Foreskin fibroblast (primary cell): ENCODE measurements at places on chromosomes 13 and 19.

- peak; percentile 73 for DNase-seq
Observed at GRCh38 chr13:44575741-44576350, at the start of gene TSC22D1. TSS of gene TSC22D1 (minus strand) at chr13:44576330. CDS start at chr13:44576074, 256 bp downstream.

- no peak for DNase-seq
Observed at GRCh38 chr19:7900931-7901330, 2.7 kb upstream of the MAP2K7 start.

GRCh38 chr19:5339198-5339949, 1.2 kb downstream of the PTPRS start:
- DNase-seq, result no peak

DNA sequence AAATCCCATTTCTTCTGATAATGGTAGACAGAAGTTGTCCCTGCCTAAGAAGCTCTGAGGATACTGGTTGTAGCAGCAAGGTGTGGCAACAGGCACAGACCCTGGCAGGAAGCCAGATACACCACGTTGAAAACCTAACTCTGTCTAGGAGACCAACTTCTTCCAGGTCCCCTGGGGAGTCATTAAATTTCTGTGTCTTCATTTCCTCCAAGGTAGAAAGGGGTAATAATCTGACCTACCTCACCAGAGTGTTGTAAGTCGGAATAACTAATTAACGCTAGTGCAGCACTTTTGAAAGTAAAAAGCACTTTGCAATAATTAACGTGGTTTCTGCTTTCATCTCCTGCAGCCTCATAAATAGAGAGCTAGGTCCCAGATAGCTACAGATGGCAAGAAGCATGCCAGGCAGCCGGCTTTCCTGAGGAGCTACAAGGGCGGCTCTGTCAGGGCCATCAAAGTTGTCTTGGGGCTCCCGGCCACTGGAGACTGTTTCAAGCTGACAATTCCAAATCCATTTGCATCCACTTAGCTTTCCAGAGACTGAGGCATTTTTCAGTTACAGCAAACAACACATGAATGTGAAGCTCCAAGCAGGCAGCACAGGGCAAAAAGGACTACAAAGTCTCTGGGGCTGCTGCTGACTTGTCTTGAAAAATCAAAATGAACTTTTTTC, 176.2 kb downstream of the FOXO1 start:
- DNase-seq, result no peak

DNA sequence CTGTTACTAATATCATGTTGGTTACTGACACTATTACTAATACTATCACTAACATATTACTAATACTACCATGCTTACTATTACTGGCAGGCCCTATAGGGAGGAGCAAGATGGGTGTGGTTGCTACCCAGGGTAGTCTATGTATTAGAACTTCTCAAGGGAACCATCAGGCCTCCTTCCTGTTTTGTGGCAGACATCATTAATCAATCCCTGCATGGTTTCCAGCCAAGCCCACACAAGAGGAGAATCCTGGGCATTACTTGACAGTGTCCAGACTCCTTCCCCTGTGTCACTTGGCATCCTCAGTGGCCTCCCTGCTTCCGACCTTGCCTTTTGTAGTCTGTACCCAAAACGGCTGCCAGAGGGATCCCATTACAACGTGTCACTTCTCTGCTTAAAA, 8.9 kb downstream of the HAS1 start:
- no peak for DNase-seq

GRCh38 chr13:95217920-95218830, 83.1 kb downstream of the ABCC4 start:
- DNase-seq, result no peak

DNA sequence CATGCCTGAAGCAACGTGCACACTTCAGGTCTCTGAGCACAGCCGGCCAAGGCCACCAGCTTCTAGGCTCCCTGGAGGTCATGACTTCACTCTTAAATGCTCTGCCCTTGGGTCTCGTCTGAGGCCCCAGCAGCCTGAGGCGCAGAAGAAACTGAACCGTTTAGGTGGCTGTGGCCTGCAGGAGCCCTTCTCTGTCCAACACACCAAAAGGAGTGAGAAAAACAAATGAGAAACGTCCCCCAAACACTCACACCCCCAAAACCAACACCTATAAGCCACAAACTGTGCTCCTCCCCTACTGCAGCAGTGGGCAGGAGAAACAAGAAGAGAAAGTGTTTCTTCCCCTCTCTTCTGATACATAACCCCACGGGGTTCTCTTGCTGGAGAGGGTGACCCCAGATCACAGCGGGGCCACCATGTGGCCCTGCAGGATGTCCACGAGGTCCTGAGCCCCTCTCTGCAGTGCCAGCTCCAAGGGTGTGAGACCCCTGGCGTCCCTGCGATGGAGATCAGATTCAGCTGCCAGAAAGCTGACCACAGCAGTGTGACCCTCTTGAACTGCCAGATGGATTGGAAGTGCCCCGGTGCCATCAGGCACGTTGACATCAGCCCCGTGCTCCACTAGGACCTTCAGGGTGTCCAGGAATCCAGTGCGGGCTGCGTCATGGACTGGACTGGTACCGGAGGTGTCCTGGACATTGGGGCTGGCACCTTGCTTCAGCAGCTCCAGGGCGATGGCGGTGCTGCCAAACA, 1.0 kb upstream of the KRI1 start:
- DNase-seq, result no peak
